Stimulated activated CD4-positive, alpha-beta T cell treated with anti-CD3 and anti-CD28 coated beads, Interleukin-4, amount 100 ng/mL, for 4 hours (primary cell): ENCODE measurements at places on chromosomes 11 and 22.

DNA sequence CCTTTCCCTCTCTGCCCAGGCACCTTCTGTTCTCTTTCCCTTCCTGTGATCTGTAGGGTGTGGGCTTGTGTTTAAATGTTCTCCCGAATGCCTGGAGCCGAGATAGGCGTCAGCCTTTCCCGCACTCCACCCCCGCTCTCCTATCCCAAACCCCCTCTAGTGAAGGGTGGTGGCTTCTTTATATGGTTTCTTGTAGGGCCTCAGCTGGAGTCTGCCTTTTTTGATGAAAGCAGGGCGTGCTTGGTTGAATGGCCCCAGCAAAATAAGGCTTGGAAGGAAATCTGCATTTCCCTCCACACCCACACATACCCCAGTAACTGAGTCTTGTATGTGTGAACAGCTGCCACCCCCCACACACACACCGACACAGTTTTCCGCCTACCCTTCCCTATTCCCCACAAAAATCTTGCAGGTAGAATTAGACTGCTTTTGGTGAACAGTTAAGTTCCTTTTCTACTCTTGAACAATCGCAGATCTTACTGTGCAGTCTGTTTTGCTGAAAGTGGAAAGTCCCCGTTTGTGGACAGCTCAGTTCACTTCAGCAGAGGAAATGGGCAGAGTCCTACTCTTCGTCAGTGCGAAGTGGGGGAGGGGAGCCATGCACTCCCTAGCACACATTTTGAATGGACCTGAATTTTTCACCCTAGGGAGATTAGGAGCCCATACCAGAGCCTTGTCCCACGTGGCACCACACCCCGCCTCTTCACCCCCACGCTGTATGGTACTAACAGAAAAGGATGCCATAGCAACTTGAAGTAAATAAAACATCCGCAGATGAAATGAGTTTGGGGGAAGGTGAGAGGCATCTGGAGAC lies 25.5 kb upstream of the GRK2 start:
- DNase-seq: peak; percentile 72

- DNase-seq: no peak
Measured at GRCh38 chr11:104169091-104169490, 5.1 kb upstream of the PDGFD start.

DNA sequence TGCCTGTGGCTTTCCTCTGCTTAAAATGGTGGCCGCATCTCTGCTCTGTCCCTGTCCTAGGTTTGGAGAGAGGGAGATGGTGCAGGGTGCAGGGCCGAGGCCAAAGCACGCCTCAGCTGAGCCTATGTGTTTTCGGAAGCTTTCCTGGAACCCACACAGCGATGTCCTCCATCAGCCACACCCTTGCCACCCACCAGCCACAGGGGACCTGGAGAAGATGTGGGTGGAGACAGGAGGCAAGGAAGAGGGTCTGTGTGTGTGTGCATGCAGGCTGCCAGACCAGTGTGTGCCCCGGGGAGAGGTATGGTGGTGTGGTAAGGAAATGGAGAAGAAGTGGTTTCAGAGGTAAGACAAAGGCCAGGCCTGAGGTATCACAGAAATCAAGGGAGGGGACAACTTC lies 155.7 kb downstream of the TBC1D22A start:
- DNase-seq: no peak

DNA sequence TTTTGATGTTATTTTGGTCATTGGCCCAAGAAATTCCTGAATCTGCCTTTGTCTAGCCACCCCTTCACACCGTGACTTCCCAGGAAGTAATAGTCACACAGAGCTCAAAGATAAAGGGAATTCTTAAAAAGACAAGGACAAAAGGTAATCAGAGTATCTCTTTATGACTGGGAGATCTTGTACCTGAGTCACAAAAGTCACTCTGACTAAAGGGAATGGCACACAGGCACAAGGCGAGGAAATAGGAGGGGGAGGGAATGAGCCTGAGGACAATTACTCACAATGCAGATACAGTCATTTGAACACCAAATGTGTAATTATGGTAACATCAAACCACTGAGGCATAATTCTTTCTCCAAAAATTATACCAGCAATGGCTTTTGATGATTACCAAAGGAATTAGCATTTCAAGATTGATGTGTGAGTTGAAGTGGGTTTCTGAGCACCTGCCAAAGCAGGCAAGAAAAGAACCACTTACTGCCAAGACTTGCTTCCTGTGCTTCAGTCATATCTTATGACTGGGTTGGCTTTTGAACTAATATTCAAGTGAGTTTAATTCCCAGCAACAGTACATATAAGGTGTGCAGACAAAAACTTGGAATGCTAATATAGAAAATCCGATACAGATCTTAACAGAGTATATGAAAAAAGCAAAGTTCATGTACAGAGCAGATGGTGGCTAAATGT lies 856.4 kb downstream of the LRRC4C start:
- no peak for DNase-seq

DNA sequence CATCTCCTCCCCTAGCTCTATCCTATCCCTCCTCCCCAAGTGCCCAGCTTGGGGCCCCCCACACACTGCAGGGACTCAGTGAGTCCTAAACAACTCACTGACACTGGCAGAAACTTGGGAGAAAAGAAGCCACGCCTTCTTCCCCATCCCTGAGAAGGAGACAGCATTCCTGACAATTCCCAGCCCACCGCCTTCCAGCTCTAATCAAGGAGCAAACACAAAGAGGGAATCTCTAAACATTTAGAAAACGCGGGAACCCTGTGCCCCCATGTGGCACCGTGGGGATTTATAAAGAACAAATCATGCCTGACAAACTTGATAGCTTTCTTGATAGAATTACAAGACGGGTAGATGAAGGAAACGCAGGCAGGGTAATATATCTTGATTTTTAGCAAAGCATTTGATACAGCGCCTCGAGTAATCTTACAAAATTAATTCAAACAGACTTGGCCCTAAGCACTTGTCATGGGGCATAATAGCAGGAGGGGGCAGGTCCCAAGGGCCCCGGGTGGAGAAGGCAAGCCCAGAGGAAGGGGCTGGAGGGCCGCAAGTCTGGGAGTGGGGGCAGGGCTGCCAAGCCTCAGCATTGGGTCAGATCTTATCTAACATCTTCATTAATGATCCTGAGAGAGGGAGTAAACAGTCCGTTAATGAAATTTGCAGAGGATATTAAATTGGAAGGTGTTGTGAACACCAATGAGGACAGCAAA lies 4.5 kb downstream of the CHST1 start:
- no peak for DNase-seq

DNA sequence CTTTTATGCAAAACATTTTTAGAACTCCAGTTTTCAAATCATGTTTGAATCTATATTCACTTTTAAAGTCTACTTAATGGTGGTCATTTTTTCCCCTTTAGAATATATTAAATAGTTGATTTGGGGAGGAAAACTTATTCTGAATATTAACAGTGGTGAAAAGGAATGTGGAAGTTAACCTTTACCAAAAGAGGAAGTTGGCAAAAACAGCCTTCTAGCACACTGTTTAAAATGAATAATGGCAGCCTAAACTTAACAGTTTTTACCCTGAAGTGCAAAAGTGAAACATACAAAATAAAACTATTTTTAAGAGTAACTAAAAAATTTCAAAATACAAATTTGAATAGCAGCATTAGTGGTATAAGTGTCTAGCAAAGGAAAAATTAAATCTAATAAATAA lies 86.4 kb downstream of the GRK3 start:
- DNase-seq: no peak

DNA sequence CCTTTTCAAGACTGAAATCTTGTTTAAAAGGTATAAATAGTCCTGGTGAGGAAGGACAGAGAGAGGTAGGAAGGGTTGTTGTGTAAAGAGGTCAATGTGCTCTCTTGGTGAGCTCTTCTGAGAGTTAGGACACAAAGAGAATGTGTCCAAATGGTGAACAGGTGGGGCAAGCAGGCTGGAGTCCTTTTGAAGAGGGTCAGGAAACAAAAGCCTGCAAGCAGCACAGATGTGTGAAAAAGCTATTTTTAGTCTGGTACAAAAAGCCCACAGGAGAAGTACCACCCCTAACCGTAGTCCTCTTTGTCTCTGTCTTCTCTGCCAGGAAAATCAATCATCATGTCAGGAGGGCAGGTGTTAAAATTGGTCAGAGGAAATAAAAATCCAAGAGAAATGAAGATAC lies 54.4 kb upstream of the SYN3 start:
- no peak for DNase-seq

DNA sequence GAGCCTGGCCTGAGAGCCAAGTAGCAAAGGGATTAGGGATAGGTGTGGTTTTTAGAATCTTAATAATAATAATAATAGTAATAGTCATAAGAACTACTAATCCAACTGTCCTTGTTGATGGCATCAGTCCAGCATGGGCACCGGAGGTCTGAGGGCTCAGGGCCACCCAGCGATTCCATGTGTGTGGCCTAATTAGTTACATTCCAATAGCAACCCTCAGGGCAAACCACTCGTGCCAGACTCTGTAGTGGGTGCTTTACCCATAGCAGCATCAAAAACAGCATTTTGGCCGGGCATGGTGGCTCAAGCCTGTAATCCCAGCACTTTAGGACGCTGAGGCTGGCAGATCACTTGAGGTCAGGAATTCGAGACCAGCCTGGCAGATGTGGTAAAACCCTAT lies 19.0 kb upstream of the MYH9 start:
- DNase-seq: no peak

DNA sequence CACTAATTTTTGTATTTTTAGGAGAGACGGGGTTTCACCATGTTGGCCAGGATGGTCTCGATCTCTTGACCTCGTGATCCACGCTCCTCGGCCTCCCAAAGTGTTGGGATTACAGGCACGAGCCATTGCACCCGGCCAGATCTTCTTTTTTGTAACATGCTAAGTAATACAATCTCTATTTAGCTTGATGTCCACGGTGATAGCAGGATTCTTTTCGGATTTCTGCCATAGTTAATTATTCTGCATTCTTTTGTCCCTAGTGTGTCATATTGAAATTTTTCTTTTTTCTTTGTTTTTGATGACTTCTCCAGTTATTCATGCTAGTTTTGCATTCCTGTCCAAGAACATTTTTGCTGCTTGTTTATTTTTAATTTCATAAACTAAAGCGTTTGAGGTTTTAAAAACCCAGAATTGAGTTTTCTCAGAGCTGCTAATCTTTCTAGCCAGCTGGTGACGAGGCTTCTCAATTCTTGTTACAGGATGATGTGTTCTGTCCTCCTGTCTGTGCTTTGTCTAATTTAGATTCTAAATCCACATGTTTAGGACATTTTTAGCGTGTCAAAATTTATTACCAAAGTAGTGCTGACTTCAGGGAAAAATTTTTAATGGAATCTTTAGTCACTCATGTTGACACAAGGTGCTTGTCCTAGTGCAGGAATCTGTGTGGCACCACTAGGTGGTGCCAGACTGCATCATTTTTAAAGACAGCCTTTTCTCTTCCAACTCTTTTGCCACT lies 21.8 kb downstream of the NF2 start:
- peak; percentile 16 for DNase-seq

DNA sequence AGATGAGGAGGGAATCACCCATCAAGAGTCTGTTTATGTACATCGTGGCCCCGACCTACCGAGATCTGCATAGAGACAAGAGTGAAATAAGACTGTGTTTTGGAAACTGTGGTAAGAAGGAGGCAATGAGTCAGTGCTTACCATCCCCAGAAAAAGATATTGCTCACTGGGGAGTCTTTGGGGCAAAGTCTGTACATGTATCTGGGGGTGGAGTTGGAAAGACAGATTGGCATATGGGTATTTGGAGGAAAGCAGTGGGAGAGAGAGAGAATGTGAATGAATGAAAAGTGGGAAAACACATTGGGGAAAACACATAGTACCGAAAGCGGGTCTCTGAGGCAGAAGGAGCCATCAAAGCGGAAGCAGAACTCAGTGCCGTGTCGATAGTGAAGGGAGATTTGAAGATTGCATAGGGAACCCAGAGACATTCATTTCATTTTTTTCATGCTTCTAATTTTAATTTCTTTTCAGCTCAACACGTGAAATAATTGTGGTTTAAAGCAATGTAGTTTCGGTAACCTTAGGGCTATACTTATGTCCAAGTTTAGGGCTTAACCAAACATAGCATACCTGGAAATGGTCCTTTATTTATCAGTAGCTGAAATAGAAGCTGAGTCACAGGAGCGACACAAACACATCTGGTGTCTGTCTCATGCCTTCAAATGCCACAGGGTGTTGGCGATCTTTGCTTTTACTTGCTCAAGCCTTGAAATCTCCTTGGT lies 98.6 kb upstream of the CD44 start:
- DNase-seq: peak; percentile 74

DNA sequence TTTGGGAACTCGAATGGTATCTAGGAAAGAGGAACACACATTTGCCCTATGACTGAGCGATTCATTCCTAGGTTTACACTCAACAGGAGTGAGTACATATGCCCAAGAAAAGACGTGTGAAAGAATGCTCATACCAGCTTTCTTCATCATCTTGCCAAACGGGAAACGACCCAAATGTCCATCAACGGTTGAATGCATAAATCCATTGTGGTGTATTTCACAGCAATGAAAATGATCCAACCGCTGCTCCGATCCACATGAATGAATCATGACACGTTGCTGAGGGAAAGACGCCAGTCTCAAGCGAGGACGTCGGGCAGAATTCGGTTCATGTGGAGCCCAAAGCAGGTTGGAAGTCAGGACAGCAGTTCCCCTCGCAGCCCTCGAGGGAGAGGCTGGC lies 71.5 kb downstream of the CYTH4 start:
- no peak for DNase-seq

DNA sequence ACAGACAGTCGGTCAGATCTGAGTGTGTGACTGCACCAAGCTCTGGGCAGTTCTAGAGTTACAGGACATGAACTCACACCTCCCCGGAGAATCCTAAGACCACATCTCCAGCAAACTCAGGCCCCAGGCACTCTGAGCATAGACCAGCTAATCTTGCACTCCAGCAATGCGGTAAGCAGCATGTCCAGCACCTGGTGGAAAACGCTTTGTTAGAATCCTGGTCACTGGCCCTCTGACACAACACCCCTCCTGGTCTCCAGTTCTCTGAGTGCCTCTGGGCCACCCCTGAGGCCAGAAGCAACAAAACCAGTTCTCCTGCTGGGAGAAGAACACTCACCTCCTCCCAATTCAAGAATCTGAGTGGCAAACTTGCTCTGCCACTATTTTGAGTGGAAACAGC lies 82.7 kb upstream of the TMEM45B start:
- DNase-seq: no peak

GRCh38 chr11:2701230-2701629 lies 1.4 kb upstream of the KCNQ1OT1 start:
- DNase-seq: no peak

GRCh38 chr11:30282289-30282631 lies 40.6 kb upstream of the ARL14EP start:
- DNase-seq: no peak

DNA sequence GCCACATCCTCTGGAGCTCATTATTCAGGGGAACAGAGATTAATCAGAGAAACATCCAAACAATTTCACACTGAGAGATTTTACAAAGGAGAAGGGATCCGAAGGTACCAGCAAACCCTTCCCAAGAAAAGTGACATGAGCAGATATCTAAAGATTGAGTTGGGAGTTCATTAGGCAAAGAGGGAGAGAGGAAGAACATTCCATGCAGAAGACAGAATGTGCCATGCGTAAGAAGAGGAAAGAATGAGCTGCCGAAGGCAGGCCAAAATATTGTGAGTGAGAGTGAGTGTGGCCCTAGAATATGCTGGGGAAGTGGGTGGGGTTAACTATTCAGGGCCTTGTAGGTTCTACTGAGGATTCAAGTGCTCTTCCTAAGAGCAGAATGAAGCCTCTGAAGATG lies 50.0 kb upstream of the LYVE1 start:
- DNase-seq: no peak
